ENCODE measurements at places on chromosomes 13 and 19. TPM values are rescaled to one million over a fixed set of nuclear protein-coding genes. Genes with fewer than 3 reads are reported as not detected.

GRCh38 chr13:21066946-21067345, 5.6 kb upstream of the LATS2 start:
- DNase-seq, result no peak

- DNase-seq, result peak; percentile 58
These were observed 68.4 kb upstream of the ARHGEF7 start for GRCh38 chr13:111046590-111047141.

DNA sequence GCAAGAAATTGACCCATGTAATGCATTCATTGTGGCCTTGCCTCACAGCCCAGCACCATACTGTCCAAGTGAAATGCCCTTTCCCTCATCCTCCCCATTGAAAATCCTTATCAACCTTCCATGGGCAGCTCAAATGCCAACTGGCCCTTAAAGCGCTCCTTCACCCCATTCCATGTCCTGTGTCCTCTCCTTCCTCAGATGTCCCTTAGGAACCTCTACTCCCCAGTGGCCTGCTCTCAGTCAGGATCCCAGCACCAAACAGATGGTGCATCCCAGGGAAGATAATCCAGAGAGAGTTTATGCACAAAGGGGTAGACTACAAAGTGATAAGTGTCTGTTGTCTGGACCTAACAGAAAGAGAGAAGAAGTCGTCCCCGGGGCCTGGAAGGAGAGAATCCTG, 407.4 kb upstream of the ZNF507 start:
- no peak for DNase-seq

GRCh38 chr19:38537071-38537936, 80.4 kb downstream of the MAP4K1 start:
- DNase-seq, result no peak

GRCh38 chr13:93243375-93244063, 16.9 kb downstream of the GPC6 start:
- no peak for DNase-seq

EBI3 gene
- total RNA-seq, result 2.6 TPM
